ENCODE measurements at places on chromosomes 2 and 18. TPM values are rescaled to one million over a fixed set of nuclear protein-coding genes. Genes with fewer than 3 reads are reported as not detected.

The HOXD10 gene
- not detected for total RNA-seq

The PPP1R1C gene
- total RNA-seq, result not detected

The IL36RN gene
- not detected for total RNA-seq

The FAM124B gene
- 0.71 TPM for total RNA-seq

- no peak for DNase-seq
Observed at GRCh38 chr18:62017618-62018017, 124.8 kb upstream of the RNF152 start.

- no peak for DNase-seq
Observed at GRCh38 chr2:186036862-186037449, 298.4 kb downstream of the FSIP2 start.

DNA sequence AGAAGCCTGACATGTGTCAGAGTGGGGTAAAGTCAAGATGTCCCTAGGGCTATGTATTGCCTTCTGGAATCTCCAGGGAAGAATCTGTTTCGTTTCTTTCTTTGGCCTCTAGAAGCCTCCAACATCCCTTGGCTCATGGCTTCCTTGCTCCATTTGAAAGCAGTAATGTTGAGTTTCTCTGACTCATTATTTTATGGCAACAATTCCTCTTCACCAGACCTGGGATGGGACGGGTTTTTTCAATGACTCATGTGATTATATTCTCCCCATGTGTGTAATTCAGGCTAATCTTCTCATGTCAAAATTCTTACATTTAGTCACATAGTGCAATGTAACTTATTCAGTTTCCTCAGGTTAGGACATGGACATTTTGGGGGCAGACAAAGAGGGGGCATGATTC, 1038.6 kb downstream of the CBLN2 start:
- DNase-seq, result no peak

DNA sequence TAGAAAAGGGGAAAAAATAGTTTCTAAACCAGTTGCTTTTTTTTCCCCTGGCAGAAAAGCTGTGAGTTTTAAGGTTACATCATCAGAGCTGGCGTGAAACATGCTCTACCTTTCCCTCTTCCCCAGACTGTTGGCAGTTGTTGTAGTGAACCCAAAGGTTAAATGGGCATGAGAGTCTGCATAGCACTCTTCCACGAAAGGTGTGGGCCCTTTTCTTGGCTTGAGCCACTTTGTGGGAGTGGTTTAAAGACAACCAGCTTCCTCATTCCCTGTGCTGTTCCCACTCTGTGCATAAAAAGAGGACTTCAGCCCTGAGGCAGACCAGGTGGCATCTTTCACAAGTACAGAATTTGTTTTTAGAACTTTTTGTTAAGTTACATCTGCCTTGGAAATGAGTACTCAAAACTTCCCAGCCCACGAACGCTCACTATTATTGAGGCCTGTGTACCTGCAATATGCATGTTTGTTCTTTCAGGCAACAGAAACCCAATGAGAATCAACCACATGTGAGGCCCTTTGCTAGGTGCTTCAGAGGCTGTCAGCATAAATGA, 243.8 kb downstream of the BABAM2 start:
- DNase-seq, result no peak

GRCh38 chr18:79386547-79386946, 9.2 kb upstream of the NFATC1 start:
- no peak for DNase-seq

GRCh38 chr18:31683968-31684278, 458 bp downstream of the B4GALT6 start:
- no peak for DNase-seq

- no peak for DNase-seq
Observed at GRCh38 chr18:39841482-39842365, 2113.3 kb upstream of the PIK3C3 start.

GRCh38 chr2:157460384-157460837, 16.5 kb upstream of the CYTIP start:
- DNase-seq, result no peak
